ENCODE measurements at places on chromosomes 2 and 18. TPM values are rescaled to one million over a fixed set of nuclear protein-coding genes. Genes with fewer than 3 reads are reported as not detected.

Gene CASP10
- 2.5 TPM for total RNA-seq

Gene TEX44
- total RNA-seq = not detected

Gene SERPINB13
- total RNA-seq = not detected

Gene MAP2
- total RNA-seq = 0.44 TPM

Gene SCN3A
- 0.04 TPM for total RNA-seq

Data from A549 treated with CpdA at 1 μM for 4 hours (cell line).